Tracheal epithelial cell (primary cell): ENCODE measurements at places on chromosomes 16 and 17. TPM values are rescaled to one million over a fixed set of nuclear protein-coding genes. Genes with fewer than 3 reads are reported as not detected.

The CDH3 gene
- 536 and 1,334 TPM in 2 replicates for total RNA-seq

The TEX14 gene
- total RNA-seq = under 0.01 TPM in 1 of 2 replicates, not detected in the other

The IGF2BP1 gene
- under 0.01 and 0.24 TPM in 2 replicates for total RNA-seq

The TBC1D10B gene
- total RNA-seq = 19.3 and 22.6 TPM in 2 replicates

The CACNG3 gene
- not detected in 2 replicates for total RNA-seq

The NSMCE1 gene
- 90.4 and 96.3 TPM in 2 replicates for total RNA-seq

The SOCS1 gene
- total RNA-seq = 0.64 and 1.7 TPM in 2 replicates

The CD300A gene
- not detected in 2 replicates for total RNA-seq

The PHB1 gene
- total RNA-seq = 149 and 187 TPM in 2 replicates

The SLC35G6 gene
- total RNA-seq = not detected in 2 replicates

The EPN3 gene
- total RNA-seq = 10.7 and 11.1 TPM in 2 replicates

The KATNIP gene
- 11.1 and 16.9 TPM in 2 replicates for total RNA-seq

The PRR29 gene
- total RNA-seq = not detected in 2 replicates

The NR1D1 gene
- 0.72 and 1.9 TPM in 2 replicates for total RNA-seq

The SDR42E2 gene
- not detected in 2 replicates for total RNA-seq
